ENCODE measurements at places on chromosomes 3 and 15.
A peak's percentile ranks its signal among the peaks of the same experiment; 100 is the strongest.

- peak; percentile 92 for DNase-seq
These were observed at the start of gene SEC22A for GRCh38 chr3:123201557-123202427. SEC22A (plus strand) TSS chr3:123201943; CDS start chr3:123209218, 7,275 bp downstream.

GRCh38 chr15:57112178-57112577 is 193.7 kb downstream of the TCF12 start:
- no peak for DNase-seq

- no peak for DNase-seq
These were observed 258.2 kb upstream of the STT3B start for GRCh38 chr3:31274326-31275024.

DNA sequence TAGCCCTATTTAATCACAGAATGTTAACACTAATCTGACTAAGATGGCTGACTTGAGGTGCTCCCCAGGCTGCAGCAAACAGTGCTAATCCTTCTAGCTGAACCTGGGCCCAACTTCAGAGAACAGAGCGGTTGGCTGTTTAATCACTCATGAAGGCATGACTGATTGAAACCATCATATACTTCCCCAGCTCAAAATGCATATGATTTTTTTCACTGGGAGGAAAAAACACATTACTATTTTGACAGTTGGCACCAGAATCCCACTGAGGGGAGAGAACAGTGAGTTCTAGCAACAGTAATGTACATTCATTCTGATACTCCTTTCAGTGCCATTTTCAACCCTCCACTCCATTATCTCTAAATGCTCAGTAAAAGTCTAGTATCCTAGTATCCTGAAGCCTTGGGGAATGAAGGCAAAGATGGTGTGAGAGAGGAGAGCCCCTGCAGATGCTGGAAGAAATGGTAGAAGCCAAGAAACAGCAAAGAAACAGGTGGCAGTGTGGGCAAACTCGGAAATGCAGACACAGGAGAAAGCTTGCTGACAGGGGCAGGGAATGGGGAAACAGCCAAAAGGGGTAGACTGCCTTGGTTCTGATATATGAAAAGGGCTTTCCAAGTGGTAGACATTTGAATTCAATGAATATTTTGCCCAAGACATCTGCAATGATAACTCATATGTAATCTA is 34.4 kb upstream of the CASR start:
- no peak for DNase-seq

DNA sequence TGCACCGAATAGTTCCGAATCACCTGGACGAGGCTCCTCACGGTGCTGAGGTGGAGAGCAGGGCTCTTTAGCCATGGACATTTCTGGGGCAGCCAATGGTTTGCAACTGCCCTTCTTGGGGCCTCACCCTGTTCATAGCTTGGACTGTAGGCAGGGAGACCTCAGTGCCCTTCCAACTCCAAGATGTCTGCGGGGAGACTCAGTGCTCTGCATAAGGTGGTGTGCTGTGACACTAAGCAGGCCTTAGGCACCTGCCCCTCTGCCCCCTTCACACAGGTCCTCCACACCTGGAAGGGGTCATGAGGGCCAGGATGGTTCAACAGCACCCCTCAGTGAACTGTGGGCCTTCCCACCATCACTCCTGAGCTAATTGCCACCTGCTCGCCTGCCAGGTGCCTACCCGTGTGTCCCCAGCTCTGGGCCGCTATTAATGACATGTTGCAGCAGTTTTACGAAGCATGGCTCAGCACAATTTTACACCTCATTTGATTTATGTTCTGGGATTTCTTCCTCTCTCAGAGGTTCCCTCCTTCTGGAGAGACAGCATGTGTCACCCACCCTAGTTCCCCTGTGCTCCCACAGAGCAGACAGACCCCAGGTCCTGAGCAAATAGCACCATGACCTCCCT is 101.2 kb upstream of the SMAD3 start:
- DNase-seq: no peak

DNA sequence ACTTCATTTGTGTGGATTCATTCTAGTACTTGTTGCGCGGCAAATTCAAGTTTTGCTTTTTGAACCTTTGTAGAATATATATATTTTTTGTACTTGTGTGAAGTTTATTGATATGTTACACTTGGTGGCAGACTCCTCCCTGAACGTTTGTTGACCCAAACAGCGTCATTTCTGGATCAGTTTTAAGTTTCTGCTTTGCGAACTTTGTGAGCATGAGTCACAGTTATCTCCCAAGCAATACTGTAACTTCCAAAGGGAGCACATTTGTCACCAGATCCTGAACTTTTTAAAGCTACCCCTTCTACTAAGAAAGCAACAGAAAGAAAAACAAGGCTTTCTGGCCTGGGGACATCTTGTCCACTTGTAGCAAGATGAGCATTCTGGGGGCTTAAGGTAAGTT is 74.8 kb upstream of the CACNA2D3 start:
- no peak for DNase-seq

DNA sequence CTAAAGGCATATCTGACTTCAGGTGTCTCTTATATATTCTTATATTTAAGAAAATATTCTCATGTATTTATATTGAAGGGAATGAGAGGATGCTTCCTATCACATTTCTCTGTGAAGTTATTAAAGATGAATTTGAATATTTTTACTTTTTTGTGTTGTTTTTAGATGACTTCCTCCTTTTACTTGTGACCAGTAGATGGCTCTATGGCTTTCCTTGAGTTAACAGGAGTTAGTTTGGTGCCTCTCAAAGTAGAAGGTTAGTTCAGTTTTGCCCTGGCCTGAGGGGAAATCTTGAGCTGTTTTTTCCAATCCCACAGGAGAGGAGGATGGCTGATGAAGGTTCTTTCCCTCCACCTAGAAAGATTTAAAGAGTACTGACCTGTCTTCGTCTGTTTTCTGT is 80.7 kb downstream of the SQOR start:
- no peak for DNase-seq

- peak; percentile 1 for DNase-seq
These were observed 583 bp upstream of the C3orf49 start for GRCh38 chr3:63818282-63819150.

DNA sequence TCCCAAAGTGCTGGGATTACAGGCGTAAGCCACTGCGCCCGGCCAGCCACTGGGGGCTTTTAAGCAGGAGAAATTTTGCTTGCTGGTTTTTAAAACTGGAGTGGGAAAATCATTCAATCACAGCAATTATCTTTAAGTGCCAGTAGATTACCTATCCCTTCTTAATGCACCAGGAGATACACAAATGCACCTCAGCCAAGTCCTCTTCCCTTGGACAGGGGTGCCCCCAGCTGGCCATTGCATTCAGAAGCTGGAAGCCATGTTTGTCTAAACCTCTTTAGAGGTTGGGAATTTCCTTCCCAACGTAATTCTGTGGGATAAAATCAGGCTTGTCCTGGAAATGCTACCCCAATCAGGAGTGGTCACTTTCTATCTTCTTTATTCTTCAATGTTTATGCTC is 26.6 kb downstream of the MIX23 start:
- no peak for DNase-seq

DNA sequence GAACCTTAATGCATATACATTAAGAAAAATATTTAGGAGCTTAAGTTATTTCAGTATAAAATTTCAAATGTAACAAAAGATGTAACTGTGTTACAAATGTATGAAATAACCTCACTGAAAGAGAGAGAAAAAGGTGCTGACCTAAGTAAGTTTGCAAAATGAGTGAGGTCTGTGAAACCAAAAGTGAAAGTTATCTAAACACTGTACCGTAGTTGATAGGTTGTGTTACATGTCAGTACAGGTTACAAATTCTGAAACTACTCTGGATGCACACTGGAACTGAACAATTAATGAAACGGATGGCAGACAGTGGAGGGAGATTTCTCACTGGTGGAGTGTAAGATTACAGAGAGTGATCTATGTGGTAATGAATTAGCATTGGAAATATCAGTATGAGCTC is 420.7 kb downstream of the ZNF385D start:
- no peak for DNase-seq

DNA sequence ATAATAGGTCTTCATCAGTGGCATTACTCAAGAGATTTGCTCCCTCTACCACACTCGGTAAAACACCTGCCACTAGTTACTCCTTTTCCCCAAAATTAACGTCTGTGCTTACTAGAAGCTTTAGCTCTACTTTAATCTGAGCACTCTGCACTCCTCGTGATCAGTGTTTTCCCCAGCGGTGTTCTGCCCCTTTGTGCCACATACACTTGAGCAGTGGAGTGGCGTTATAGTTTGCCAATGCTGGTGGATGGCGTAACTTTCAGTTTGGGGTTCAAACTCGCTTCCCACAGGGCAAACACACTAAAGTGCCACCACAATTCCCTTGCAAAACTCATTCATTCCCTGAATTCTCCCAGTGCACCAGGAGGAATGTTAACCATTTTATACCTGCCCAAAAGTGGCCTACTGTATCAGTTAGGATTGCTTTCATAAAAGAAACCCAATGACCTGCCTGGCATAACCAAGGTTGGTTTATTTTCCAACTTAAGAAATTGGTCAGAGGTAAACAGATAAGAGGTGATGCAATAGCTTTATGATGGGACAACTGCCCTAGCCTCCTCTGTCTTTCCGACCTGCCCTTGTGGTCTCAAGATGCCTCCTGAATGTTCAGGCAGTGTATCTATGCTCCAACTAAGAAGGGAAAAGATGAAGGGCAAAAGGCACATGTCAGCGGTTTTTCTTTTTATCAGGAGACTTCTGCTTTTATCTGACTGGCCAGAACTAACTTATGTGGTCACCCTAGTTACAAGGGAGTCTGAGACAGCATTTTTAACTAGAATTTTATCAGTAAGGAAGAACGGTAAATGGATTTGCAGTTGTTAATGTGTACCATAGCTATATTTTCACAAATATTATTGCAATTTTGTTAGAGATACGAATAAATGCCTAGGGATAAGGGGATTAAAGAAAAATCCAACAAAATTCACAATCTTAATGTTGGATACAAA is 83.9 kb downstream of the FSIP1 start:
- no peak for DNase-seq

DNA sequence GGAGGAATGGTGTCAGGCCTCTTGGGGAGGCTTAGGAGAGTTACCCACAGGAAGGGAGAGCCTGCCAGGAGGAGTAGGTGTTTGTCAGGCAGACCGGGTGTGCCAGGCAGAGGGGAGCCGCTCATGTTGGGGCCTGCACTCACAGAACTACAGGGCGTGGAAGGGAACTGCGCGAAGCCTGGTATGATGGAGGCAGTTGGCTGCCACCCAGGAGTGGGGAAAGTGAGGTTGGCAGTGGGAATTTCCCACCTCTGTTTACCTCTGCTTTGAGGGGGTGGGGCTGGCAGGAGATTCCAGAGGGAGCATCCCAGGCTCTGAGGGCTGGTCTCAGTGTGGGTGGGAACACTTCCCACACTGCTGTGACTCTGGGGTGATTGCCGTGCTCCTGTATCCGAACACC is 99.9 kb downstream of the SLCO3A1 start:
- DNase-seq: no peak

DNA sequence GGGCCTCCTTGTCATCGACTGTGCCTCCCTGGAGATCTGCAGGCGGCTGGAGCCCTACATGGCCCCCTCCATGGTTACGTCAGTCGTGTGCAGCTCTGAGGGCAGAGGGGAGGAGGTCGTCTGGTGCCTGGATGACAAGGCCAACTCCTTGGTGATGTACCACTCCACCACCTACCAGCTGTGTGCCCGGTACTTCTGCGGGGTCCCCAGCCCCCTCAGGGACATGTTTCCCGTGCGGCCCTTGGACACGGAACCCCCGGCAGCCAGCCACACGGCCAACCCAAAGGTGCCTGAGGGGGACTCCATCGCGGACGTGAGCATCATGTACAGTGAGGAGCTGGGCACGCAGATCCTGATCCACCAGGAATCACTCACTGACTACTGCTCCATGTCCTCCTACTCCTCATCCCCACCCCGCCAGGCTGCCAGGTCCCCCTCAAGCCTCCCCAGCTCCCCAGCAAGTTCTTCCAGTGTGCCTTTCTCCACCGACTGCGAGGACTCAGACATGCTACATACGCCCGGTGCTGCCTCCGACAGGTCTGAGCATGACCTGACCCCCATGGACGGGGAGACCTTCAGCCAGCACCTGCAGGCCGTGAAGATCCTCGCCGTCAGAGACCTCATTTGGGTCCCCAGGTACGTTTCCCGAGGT is 146.5 kb downstream of the LRRK1 start:
- DNase-seq: no peak

DNA sequence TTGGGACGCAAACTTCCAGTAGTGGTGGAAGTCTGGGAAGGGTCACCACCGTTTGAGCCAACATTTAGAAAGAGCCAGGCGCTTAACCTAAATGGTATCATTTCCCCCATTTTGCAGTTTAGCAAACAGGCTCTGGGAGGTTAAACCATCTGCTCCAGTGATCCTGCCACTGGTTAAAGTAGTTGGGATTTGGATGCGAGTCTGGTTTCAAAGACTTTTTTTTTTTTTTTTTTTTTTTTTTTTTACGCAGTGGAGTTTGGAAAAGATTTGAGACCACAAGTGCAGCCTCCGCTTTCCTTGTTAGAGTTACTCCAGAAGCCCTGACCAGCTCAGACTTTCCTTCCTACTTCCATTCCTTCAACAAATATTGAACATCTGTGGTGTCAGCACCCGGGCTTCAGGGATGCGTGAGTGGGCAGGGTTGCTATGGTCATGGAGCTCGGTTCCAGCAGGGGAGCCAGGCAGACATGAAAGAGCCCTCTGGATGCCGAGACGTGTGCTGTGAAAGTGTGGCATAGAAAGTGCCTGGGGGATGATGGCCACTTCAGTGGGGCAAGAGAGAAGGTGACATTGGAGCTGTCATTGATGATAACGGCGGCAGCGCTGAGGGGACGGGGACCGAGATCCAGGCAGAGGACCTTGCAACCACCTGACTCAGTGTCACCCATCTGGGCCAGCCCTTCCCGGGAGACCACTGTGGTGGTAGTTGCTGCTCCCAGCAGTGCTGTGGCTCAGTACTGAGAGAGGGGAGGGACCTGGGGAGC is 1.1 kb upstream of the RNU6-1 start:
- no peak for DNase-seq

DNA sequence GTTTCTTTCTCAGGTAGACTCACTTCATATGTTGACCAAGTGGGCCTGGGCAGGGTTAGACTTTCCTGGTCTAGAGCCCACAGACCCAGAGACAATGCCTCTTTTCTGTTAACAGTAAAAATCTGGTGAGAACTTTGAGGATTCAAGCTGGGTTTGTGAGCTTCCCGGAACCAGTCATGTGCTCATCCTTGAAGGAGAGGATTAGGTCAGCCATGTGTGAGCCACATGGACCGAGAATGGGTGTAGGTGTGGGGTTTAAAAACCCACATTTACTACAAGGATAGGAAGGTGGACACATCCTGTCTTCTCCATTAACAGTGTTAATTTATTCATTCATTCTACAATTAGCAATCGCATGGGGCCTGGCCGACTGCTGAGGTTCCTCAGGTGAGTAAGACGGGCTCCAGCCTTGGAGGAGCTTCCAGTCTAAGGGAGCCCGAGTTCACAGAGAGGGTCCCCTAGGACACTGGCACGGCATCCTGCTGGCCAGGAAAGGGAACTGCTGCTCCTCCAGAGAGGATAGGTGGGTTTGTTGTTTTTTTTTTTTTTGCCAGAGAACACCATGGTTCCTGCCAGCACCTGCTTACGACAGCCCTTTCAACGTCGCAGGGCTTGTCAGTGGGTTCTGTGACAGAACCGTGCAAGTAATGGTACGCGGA is 69.0 kb downstream of the SQOR start:
- no peak for DNase-seq

DNA sequence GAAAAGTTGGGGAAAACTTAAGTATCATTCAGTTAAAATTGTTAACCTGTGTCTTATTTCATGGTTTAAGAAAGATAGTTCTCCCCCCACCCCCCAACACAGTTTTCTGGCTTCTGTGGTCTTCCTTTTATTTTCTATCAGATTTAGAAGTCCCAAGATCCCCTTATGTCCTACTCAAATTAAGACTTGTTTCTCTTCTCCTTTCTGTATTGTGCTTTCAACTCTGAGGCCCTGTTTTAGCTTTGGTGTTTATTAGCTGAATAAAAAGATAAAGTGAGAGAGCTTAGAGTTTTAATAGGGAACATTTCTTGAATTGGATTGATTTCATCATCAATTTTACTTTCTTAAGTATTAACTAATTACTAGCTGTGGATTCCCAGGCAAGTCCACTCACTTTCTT is 62.6 kb downstream of the AKAP13 start:
- DNase-seq: no peak
